ENCODE measurements at places on chromosomes 12 and 14.

DNA sequence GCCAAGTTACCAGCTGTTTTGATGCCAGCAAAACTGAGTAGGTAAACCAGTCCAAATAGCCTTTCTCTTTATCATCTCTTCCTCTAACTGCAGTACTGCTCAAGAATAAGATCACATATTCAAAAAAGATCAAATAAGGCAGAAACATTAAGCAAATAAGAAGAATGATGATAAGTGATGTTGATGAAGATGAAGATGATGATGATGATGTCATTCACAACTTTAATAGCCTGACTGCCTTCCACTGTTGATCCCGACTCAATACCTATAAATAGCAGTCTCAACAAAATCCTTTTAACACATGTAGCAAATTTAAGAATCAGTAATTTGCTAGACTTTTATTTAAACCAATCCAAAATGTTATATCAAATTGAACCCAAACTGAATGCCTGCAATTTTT is 47.1 kb downstream of the NELL2 start:
- DNase-seq, result no peak

DNA sequence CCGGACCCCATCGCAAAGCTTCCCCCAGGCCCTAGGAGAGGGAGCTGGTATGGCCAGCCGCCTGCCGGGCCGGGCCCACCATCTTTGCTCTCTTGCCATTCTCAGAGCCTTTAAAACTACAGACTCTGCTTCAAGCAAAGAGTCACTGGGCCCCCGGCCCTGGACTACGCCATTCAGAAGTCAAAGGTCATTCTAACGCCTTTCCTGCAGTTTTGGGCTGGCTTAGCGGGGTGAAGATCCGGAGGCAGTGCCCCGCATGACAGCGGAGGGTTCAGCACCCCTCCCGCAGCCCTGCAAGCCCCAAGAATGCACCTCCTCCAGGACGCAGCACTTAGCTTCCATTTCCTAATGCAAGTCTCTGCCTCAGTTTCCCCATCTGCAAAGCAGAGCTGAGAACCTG is 38.3 kb upstream of the MEG3 start:
- no peak for DNase-seq

DNA sequence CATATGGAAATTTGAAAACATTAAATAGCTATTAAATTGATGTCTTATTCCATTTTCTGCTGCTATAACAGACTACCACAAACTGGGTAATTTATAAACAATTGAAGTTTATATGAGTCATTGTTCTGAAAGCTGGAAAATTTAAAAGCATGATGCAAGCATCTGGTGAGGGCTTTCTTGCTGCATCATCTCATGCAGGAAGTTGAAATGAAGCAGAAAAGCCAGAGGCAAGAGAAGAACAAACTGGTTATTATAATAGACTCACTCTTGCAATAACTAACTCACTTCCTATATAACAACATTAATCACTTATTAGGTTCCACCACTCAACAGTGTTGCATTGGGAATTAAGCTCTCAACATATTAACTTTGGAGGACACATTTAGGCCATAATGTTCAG is 1277.4 kb downstream of the LRFN5 start:
- no peak for DNase-seq

GRCh38 chr12:49953151-49953550 is 2.6 kb downstream of the AQP2 start:
- no peak for DNase-seq

DNA sequence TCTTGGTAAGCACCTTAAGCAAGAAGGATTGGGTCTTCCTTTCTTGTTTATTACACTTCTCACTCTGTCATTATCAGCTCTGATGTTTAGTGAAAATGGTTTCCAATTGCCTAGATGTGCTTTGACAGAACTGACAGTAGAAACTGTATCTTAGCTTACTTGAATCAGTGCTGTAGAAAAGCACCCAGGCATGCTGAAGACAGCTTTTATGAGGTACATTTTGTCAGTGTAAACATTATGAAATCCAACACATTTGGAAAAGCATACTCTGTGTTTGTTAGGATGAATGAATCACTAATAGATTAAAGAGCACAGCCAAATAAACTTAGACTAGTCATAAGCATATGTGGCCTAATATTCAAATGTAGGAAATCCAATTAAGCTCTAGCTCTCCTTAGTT is 290.2 kb upstream of the NPAS3 start:
- DNase-seq, result no peak

- no peak for DNase-seq
Observed at GRCh38 chr12:11941606-11942337, 129.0 kb upstream of the BCL2L14 start.

GRCh38 chr14:84492685-84493084 is 1037.3 kb upstream of the FLRT2 start:
- DNase-seq, result no peak

All from NCI-H146 (cell line).